ENCODE measurements at places on chromosomes 5 and 9. TPM values are rescaled to one million over a fixed set of nuclear protein-coding genes. Genes with fewer than 3 reads are reported as not detected.

- DNase-seq = no peak
Measured at GRCh38 chr5:37552770-37553719, 173.9 kb downstream of the WDR70 start.

DNA sequence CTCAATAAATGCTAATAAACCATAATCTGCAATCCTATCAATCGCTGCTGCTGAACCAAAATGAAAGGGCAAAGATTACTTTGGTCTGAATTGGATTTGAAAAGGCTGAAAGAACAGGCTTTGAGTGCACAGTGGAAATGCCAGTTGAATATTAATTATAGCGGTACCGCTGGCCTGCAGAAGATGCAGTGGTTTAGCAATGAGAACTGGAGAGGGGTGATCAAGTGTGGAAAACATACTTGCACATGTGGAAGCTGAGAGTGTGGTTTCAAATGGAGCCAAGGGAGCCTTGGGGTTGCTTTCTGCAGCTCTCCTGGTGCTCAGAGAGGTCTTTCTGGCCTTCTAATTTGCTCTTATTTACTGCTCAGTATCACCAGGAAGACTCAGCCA lies 133.9 kb downstream of the PTTG1 start:
- no peak for DNase-seq

DNA sequence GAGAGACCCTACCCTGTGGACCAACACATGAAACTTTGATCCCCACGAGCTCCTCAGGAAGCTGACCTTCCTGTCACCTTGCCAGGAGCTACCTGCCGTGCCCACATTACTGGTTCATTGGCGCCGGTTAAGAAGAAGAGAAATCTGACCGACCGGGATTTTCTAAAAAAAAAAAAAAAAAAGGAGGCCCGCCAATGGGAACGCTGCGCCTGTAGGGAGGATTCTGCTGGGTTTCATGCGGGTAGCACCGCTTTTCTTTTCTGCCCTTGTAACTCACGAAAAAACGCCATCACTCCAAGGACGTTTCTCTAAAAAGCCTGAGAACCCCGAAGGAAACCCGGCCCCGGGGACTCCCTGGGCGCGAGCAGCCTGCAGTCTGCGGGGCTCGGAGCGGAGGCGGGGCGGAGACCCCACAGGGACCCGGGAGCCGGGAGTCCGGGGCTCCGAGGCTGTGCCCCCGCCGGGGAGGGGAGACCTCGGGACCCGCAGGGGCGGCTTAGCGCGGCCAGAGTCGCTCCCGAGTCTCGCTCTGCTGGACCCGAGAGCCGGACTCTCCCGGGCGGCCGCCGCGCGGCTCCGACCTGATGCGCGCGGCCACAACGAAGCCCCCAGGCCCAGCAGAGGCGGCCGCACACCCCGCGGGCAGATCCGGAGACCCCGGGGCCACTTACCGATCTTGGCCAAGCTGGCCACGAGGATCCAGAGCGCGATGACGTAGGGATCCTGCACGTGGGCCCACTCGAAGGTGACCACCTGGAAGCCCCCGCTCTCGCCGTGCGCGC lies 617 bp downstream of the SLC9A3 start:
- no peak for DNase-seq

DNA sequence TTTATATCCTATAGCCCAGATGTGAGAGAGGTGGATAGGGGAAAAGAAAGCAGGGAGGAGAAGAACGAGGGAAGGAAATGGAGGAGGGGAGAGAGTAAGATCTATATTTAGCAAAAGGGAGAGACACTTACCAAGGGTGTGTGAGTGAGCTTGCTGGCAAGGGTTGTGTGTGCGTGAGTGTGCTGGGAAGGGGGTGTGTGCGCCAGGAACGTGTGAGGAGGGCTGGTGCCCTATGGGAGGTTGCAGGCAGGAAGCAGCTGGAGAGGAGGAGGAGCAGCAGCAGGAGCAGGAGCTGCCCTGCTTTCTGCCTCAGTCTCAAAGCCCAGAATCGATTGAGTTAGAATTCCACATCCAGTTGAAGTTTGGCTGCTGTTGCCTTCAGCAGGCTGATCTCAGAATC lies 148.3 kb upstream of the RUSC2 start:
- no peak for DNase-seq

- DNase-seq = peak; percentile 44
Measured at GRCh38 chr9:105245029-105245890, 809 bp downstream of the SLC44A1 start.

- no peak for DNase-seq
Measured at GRCh38 chr5:176180781-176181180, 57.4 kb upstream of the SIMC1 start.

DNA sequence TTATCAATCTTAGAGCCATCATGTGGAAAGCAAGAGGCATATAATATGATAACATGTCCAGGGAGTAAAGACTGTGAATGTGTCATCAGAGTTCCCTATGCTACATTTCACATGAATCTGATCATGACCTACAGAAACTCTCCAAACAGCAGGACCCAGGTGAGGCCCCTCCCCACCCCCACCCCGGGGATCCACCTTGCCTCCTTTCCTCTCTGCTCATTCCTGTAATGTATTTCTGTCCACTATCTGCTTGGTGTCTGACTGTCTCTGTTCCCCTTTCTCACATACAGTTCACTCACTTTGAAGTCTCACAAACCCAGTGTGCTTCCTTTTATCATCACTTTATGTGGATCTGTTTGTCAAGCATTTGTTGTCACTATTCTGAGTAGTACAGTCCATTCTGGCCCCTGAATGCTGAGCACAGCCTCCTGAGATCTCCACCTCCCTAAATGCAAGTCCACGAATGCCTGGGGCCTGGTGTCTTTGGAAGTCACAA lies 76.4 kb upstream of the SMARCA2 start:
- no peak for DNase-seq

- no peak for DNase-seq
Measured at GRCh38 chr5:52342361-52342760, 445.4 kb upstream of the ITGA1 start.

DNA sequence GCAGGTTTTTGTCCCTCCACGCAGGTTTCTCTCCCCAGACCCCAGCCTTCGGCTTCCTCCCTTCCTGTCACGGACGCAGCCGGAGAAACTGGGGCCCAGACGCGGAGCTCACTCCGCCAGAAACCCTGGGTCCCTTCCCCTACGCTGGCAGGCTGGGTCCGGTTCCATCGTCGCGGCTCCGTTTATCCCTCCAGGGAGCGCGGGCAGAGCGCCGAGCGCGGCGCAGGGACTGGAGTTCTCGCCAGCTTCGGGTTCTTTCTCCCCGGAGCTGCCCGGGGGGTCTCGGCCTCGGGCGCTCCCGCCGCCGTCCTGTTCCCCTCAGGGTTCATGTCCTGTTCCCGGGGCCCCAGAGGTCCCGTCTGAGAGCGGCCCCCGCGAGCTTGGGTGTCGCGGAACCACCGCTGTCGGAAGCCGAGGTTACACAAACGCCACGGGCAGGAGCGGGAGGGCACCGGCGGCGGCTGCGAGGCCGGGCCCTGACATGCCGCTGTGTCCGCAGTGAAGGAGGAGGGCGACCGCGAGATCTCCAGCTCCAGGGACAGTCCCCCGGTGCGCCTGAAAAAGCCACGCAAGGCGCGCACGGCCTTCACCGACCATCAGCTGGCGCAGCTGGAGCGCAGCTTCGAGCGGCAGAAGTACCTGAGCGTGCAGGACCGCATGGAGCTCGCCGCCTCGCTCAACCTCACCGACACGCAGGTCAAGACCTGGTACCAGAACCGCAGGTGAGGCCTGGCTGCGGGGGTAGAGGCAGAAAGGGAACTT lies 4.6 kb downstream of the BARHL1 start:
- no peak for DNase-seq

GRCh38 chr5:67381236-67381880 lies 184.8 kb upstream of the CD180 start:
- no peak for DNase-seq

DNA sequence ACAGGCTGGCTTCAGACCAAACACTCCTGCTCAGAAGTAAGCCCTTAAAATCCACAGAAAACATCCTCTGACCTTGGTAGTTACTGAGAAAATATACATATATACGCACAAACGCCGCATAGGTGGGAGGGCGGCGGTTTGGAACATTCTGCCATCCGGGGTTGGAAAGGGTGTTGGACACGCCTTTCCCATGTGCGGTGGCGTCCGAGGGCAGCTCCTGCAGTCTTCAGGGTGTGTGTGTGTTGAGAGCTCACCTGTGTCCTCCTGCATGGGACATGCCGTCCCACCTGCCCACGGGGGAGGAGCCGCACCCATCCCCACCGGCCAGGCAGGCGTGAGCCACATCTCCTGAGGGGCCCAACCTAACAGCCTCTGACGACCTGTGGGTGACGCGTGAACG lies 28.2 kb downstream of the SLC9A3 start:
- DNase-seq = no peak

DNA sequence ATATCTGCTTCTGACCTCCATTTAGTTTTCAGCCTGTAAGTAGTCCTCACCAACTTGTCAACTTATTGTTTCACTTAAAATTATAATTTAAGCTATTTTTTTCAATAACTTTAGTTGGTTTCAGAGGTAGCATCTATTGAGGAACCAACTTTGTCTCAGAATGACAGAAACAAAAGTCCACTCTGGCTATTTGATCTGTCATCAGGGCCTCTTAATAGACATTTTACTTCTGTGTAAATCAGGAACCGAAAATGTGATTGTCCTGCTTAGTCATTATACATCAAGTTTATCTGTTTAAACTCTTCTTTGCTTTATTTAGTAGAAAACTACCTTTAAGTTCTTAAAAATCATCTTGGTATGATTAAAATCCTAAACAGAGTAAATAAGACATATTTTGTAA lies 820.8 kb upstream of the EDIL3 start:
- DNase-seq = no peak

GRCh38 chr5:65100911-65101631 lies 332.3 kb downstream of the CWC27 start:
- no peak for DNase-seq

- no peak for DNase-seq
Measured at GRCh38 chr5:87195104-87195591, 72.5 kb upstream of the RASA1 start.

- DNase-seq = no peak
Measured at GRCh38 chr5:10756549-10756948, 4.5 kb downstream of the DAP start.

DNA sequence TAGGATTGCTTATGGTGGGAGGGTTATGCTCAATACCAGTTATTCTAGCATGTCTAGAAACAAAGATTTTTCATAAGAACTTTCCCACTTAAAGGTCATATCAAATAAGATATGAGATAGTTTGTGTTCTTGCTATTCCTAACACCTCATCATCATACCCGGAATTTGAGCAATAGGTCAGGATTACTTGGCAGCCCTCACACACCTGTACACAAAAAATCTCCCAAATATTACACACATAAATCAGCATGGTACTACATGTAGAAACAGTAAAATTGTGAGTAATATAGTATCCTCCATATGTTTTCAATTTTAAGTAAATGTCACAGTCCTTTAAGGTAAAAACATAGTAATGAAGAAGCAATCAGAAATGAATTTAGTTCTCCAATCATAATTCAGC lies 113.7 kb downstream of the SLC25A46 start:
- DNase-seq = no peak

DNA sequence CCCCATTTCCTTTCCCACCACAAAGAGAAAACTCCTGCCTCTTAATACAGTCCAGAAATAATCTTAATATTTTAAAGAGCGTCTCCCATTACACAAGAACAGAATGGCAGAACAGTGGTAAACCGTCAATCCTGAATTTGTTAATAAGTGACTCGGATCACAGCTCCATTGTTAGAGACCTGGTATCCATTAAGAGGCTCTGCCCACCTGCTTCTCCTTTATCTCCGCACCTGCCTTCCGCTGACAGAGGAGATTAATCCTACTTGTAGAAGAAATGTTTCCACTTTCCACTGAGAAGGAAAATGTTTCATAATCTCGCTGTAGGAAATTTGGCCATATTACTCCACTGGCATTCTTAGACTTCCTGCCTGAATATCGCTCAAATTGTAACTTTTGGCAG lies 1493.2 kb downstream of the MAT2B start:
- DNase-seq = no peak

GRCh38 chr9:83623679-83624076 lies 735 bp downstream of the IDNK start:
- DNase-seq = no peak

DNA sequence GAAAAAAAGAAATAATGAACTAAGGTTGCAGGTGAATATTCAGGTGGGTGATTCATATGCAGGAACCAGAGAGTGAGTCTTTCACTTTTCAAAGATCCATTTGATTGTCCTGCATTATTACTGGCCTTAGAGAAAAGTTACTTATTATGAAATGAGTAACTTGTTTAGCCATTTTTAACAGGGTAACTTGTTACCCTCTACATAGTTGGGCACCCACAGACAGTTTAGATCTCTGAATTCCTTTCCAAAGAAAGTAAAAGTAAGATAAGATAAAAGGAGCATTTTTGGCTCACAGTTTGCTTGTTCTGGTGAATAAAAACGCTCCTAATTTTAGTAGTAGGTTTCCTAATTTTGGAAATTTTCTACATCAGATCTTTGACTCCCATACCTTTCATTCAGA lies 54.1 kb upstream of the DAB2 start:
- no peak for DNase-seq

DNA sequence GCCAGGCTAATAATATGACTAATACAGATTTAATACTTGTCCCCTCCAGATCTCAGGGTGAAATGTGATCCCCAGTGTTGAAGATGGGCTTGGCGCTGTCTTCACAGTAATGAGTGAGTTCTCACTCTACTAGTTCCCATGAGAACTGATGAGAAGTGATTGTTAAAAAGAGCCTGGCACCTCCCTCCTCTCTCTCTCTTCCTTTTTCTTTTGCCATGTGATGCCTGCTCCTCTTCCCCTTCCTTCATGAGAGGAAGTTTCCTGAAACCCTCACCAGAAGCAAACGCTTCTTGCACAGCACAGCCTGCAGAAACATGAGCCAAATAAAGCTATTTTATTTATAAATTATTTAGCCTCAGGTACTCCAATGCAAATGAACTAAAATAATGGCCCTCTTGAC lies 55.2 kb downstream of the GLDC start:
- DNase-seq = no peak

DNA sequence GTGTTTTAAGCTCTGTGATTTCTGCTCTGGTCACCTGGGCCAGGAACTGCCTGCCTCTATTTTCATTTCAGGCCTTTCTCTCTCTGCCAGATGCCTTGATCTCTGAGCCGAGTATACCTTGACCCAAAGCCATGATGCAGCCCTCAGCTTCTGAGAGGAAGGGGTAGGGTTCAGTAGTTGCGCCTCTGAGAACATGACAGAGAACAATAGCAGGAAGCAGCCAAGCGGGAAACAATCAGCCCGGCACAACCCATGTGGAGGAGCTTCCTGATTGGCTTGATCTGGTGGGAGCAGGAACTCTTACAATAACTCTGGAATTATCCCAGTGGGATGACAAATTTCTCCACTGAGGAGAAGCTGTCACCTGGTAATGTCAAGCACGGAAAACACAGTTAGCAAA lies 127.4 kb downstream of the PALM2AKAP2 start:
- no peak for DNase-seq

GRCh38 chr9:107375001-107375400 lies 91.9 kb downstream of the RAD23B start:
- no peak for DNase-seq

GRCh38 chr5:136769093-136769492 lies 403.7 kb upstream of the TRPC7 start:
- no peak for DNase-seq

Gene PCSK5
- not detected for total RNA-seq

Gene HOMER1
- 4.2 TPM for total RNA-seq

Gene STPG3
- total RNA-seq = 0.37 TPM

Gene DDX46
- 68.8 TPM for total RNA-seq

Gene REEP2
- total RNA-seq = 0.42 TPM

Gene IL5
- total RNA-seq = not detected

Gene LCN9
- not detected for total RNA-seq

Gene AMBP
- total RNA-seq = not detected

Gene HTR1A
- not detected for total RNA-seq

Gene PLPP1
- 12.0 TPM for total RNA-seq

Gene IL33
- not detected for total RNA-seq

Gene SVEP1
- total RNA-seq = not detected

Gene KIF4B
- not detected for total RNA-seq

Measured in activated B cell treated with CpG ODN at 0.5 μM for 24 hours (primary cell).